ENCODE measurements at places on chromosomes 12 and 14.

- no peaks in the 10 kb centered on the region for H3K27me3 ChIP-seq
- H3K4me3 ChIP-seq = no peak overlapping the region
- no peak for DNase-seq
- H3K36me3 ChIP-seq = no peaks in the 10 kb centered on the region
Measured at GRCh38 chr12:29269706-29270408, 111.1 kb downstream of the ERGIC2 start.

DNA sequence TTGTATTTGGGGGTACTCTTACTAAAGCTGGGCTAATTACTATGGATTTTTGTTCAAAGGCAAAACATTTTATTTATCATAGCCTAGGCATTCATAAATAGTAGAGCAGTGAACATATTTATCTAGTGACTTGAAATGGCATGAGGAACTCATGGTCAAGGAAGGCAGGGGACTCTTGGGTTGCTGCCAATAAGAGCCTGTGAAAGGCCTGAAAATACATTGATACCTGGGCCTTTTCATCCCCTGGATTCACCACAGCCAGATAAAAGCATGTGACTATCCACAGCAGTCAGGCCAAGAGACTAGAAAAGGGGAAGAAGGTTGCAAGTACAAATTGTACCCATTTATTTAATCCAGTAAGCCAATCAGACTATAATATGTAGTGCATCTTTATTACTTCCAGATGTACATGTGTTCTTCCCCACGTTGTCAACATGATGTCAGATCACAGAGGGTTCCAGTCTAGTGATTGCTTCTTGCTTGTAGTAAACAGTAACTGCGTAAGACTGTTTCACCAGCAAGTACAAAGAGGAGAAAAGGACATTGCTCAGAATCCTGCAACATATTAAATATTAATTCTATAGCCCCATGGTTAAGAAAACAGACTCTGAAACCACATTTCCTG lies 409.7 kb downstream of the NOVA1 start:
- DNase-seq = no peak
- H3K4me3 ChIP-seq = no peak overlapping the region
- no peaks in the 10 kb centered on the region for H3K4me1 ChIP-seq
- no peak overlapping the region for H3K27ac ChIP-seq

- peaks cover 26% of the 10 kb centered on the region for H3K36me3 ChIP-seq
- no peaks in the 10 kb centered on the region for H3K27me3 ChIP-seq
- no peak for DNase-seq
- H3K4me3 ChIP-seq = no peak overlapping the region
Measured at GRCh38 chr12:14452865-14453264, 87.4 kb downstream of the ATF7IP start.

DNA sequence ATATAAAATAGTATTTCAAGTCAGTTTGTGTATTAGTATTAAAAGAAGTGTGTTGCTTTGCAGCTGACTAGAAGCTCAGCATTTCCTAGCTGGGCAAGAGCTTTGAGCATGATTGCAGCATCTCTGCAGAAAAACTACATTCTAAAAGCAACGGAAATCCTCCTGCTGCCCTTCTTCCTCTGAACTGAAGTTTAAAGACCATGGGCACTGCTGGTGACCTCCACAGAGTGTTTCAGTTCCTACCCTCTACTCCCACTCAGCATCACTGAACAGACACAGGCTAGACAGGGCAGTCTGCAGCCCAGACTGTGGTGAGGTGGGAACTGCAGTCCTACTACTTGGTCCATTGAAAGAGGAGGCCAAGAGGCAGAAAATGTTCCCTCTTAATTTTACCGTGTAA lies 59.0 kb downstream of the FAR2 start:
- H3K27me3 ChIP-seq = no peaks in the 10 kb centered on the region
- H3K4me1 ChIP-seq = no peaks in the 10 kb centered on the region
- H3K36me3 ChIP-seq = no peaks in the 10 kb centered on the region
- H3K4me3 ChIP-seq = no peak overlapping the region
- no peak for DNase-seq
- no peak overlapping the region for H3K27ac ChIP-seq

GRCh38 chr14:89022274-89022673 lies 197.8 kb downstream of the TTC8 start:
- DNase-seq = no peak
- H3K27ac ChIP-seq = no peak overlapping the region
- H3K4me1 ChIP-seq = peaks cover 6% of the 10 kb centered on the region
- no peaks in the 10 kb centered on the region for H3K36me3 ChIP-seq
- H3K27me3 ChIP-seq = no peaks in the 10 kb centered on the region

DNA sequence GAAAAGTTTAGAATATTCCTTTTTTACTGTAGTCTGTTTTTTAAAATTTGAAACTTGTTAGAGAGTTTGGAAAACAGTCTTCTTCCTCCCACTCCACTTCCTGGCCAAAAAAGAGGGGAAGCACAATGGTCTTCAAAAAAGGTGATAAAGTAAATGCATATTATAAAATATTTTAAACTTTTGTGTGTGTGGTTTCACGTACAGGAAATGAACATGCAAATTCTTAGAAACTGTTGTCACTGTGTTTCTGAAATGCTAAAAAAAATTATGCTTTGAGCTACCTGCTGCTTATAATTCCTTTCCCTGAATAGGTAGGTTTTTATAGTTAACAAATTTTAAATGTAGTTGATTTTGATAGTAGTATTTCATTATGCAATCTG lies 2.9 kb downstream of the FGFR1OP2 start:
- no peak for DNase-seq
- H3K27ac ChIP-seq = no peak overlapping the region
- H3K36me3 ChIP-seq = no peaks in the 10 kb centered on the region
- H3K4me1 ChIP-seq = peaks cover 20% of the 10 kb centered on the region
- no peak overlapping the region for H3K4me3 ChIP-seq
- no peaks in the 10 kb centered on the region for H3K27me3 ChIP-seq

GRCh38 chr12:30136696-30137095 lies 353.0 kb upstream of the TMTC1 start:
- H3K27me3 ChIP-seq = no peaks in the 10 kb centered on the region
- no peaks in the 10 kb centered on the region for H3K36me3 ChIP-seq
- DNase-seq = no peak
- no peaks in the 10 kb centered on the region for H3K4me1 ChIP-seq
- no peak overlapping the region for H3K27ac ChIP-seq
- no peak overlapping the region for H3K4me3 ChIP-seq

- no peak for DNase-seq
- no peak overlapping the region for H3K27ac ChIP-seq
Measured at GRCh38 chr12:119102274-119102673, 76.5 kb upstream of the HSPB8 start.

DNA sequence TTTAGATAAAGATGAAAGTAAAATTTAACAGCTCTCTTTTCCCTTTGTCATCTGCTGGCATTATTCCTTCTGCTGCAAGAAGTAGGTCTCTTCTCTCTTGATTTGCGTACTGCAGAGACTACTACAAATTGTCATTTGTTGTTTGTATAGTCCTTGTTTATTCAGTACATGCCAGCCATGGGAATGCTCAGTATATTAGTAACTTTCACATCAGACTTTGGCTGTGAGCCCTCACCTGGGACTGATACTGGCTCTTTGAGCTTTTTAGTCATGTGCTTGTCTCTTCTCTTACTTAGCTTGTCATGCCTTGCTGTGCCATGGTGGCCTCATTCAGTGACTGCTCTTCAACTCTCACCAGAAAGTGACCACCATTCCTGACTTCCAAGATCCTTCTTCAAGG lies 169.8 kb downstream of the PRKCH start:
- H3K4me1 ChIP-seq = peaks cover 24% of the 10 kb centered on the region
- no peak for DNase-seq
- H3K27me3 ChIP-seq = no peaks in the 10 kb centered on the region
- no peaks in the 10 kb centered on the region for H3K36me3 ChIP-seq

DNA sequence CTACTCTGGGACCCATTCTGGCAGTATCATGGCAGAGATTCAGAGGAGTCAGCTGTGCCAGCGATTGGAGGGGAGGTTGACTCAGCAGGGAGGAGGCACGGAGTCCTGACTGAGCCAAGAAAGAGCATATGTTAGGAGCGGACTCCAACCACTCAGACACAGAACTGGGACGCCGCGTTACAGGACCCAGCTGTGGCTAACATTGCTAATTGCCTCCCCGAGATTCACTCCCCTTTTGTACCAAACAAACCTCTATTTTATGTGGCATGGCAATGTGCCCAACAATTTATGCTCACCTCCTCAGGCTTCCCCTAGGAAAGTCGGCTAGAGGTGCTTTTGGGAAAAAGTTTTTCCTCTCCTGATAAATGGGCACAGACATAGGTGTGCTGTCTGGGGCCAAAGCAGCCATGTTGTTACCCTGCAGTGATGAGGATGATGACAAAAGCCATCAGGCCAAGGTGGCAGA lies 15.2 kb upstream of the CLIP1 start:
- DNase-seq = peak; percentile 59
- no peak overlapping the region for H3K4me3 ChIP-seq
- H3K4me1 ChIP-seq = no peaks in the 10 kb centered on the region
- no peaks in the 10 kb centered on the region for H3K36me3 ChIP-seq
- H3K27ac ChIP-seq = no peak overlapping the region

GRCh38 chr12:102625819-102626218 lies 145.5 kb upstream of the IGF1 start:
- no peaks in the 10 kb centered on the region for H3K4me1 ChIP-seq
- H3K36me3 ChIP-seq = no peaks in the 10 kb centered on the region

GRCh38 chr12:65845751-65846537 lies 21.7 kb downstream of the HMGA2 start:
- H3K27ac ChIP-seq = no peak overlapping the region
- no peaks in the 10 kb centered on the region for H3K4me1 ChIP-seq
- no peak overlapping the region for H3K4me3 ChIP-seq
- H3K36me3 ChIP-seq = no peaks in the 10 kb centered on the region
- no peaks in the 10 kb centered on the region for H3K27me3 ChIP-seq
- no peak for DNase-seq

GRCh38 chr14:105489542-105490266 lies 1.3 kb upstream of the TEDC1 start:
- no peaks in the 10 kb centered on the region for H3K27me3 ChIP-seq
- no peaks in the 10 kb centered on the region for H3K36me3 ChIP-seq
- H3K4me1 ChIP-seq = peaks cover 27% of the 10 kb centered on the region
- peak overlapping the region; percentile 97 for H3K27ac ChIP-seq
- H3K4me3 ChIP-seq = peak overlapping the region; percentile 51

- no peaks in the 10 kb centered on the region for H3K27me3 ChIP-seq
- H3K4me1 ChIP-seq = no peaks in the 10 kb centered on the region
- no peaks in the 10 kb centered on the region for H3K36me3 ChIP-seq
- no peak overlapping the region for H3K4me3 ChIP-seq
Measured at GRCh38 chr14:73008501-73008900, 18.4 kb downstream of the ZFYVE1 start.

Data from pancreas (tissue), 10 donors.